ENCODE measurements at places on chromosomes 5 and 9.

DNA sequence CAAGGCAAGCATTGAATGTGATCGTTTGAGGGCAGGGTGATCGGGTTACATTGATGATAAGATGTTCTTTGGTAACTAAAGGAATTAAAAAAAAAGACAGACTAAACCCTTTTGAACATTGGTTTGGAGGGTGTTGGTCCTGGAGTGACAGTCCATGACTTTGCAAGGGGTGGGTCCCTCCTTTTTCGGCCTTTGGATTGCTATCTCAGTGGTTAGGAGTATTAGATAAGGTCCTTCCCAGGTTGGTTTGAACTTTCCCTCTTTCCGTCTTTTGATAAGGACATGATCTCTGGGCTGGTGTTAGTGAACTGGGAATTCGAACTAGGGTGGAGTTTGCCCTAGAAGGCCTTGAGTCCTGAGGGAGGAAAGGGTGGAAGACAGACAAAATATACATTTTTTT lies 5.4 kb upstream of the ABO start:
- DNase-seq: peak; percentile 19

GRCh38 chr9:76463211-76463610 lies 4.2 kb downstream of the GCNT1 start:
- DNase-seq: no peak

GRCh38 chr5:37838933-37839341 lies 904 bp downstream of the GDNF start:
- DNase-seq: no peak

- DNase-seq: no peak
These were observed 16.8 kb downstream of the CCT5 start for GRCh38 chr5:10266839-10267238.

GRCh38 chr5:6266671-6267197 lies 111.6 kb downstream of the MED10 start:
- DNase-seq: no peak

DNA sequence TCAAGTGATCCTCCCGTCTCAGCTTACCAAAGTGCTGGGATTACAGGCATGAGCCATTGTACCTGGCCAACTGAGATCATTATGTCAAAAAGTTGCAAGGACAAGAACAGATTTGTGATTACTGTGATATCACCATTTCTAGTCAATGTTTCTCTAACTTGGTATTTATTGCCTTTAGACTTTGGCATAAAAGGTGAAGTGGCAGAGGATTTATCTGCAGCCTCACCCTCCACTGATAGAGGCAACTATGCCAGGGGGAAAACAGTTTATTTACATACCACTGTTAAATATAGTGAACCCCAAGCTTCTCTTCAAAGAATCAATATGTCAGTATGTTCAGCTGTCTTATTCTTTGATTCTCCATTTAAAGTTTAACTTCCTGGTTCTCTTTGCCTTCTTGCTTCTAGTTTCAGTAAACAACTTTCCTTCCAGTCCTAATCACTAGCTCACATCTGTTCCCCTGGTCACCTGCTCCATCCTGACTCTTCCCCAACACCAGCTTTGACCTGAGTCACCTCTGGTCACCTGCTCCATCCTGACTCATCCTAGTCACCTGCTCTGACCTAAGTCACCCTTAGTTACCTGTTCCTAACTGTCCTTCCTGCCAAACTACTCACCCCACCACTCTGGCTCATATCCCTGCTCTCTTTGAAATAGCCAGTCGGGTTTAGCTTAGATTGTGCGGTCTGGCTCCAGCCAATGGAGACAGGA lies 29.9 kb downstream of the SEMA6A start:
- DNase-seq: peak; percentile 83

GRCh38 chr9:122218071-122218934 lies 10.5 kb downstream of the LHX6 start:
- DNase-seq: no peak

DNA sequence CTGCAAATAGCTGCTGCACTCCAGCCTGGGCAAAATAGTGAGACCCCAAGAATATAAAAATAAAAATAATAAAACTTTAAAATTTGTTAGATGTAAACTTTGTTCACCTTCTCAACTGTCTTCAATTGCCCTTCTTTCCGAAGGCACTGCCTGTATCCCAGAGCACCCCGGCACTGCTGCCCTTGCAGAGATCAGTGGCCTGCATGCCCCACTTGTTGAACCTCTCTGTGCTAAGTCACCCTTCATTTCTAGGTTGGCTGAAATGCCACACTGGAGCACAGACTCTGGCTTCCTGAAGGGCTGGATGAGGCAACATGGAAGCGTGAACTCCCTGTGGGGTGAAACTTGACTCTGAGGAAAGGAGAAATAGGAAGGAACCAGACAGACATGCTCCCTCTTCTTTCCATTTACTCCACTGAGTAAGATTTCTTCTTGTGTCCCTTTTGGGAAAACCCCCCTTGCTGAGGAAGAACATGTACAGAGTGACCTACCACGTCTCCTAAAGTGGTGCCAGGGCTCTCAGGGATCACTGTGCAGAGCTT lies 8.4 kb upstream of the JMY start:
- no peak for DNase-seq

DNA sequence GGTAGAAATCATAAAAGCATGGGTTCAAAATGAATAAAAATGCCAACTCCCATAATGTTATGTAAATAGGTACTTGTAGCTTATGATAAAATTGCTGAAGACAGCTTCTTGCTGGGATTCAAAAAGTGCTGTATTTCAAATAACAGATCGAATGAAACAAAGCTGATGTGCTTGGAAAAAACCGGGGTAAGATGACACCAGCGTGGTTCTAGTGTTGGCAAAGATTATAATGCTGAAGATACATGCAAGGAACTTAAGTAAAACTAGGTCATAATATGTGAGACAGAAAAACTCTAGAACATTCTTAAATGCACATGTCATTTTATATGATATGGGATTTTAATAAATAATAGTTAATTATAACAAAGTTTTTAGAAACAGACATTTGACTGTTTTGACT lies 44.4 kb upstream of the APC start:
- DNase-seq: no peak

GRCh38 chr9:86486891-86487837 lies 133.0 kb upstream of the TUT7 start:
- DNase-seq: no peak

- peak; percentile 70 for DNase-seq
These were observed 2.3 kb upstream of the PLK2 start for GRCh38 chr5:58462154-58462553.

DNA sequence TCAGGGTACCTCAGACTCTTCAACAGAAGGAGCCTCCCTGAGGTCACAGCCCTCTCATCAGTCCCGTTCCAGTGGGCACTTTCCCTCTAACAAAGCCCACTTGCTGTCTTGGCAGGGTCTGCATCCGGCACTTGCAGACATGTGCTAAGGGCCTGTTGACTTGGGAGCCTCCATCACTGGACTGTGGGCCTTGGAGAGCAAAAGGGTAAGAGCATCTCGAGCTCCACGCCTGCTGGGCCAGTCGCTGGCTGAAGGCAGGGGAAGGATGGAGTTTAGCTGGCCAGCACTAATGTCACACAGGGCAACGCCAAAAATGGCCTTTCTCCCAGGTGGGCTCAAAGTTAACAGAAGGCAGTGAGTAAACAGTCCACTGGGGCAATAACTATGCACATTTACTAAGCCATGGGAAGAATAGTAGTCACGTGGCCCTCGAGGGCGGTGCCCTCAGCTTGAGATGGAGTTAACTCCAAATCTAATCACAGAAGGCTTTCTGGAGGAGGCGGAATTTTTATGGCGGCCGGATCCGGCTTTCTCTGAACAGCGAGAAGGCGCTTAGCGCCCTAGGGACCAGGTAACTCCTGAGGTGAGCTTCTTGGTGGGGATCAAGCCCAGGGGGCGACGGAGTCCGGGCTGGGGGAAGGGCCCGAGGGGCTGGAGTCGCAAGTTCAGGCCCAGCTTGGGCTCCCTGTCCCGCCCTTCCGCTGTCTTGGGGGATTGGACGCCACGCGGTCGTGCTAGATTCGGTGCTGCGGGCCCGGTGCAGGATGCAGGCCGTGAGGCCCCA lies 2.0 kb upstream of the NSD1 start:
- no peak for DNase-seq

DNA sequence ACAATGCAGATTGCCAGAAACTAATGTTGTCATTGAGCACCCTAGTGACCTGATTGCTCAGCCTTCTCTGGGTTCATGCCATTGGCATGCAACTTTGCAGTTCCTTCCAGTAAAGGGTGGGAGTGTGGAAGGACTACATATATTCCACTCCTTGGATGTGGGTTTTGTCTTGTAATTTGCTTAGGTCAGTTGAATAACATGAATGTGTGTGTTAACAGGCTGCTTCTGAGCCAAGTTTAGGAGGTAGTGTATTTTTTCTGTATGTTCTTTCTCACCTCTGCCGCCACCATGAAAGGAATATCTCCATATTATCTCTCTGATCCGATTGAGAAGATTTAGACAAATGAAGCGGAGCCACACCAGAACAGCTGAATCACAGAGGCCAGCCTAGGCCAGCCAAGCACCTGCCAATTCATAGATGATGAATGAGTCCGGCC lies 1929.6 kb upstream of the CDH6 start:
- DNase-seq: no peak

GRCh38 chr9:115378758-115379157 lies 260.8 kb upstream of the TNC start:
- no peak for DNase-seq

DNA sequence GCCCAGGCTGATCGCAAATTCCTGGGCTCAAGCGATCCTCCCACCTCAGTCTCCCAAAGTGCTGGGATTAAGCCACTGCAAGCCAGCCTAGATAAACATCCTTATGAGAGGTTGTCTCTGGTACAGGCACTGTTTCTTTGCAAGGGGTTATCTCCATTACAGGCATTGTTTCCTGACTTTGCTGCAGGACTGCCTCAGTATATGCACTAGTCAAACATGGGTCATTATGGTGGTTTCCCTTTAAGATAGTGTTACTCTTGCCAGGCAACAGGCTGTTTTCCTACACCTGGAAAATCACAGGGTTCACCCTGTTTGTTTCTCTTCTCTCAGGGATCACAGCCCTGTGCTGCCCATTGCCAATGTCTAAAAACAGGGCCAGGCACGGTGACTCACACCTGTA lies 7.8 kb upstream of the CLTB start:
- no peak for DNase-seq

GRCh38 chr9:88646539-88647300 lies 111.7 kb downstream of the NXNL2 start:
- DNase-seq: no peak

- DNase-seq: no peak
These were observed 64.5 kb downstream of the EPB41L4B start for GRCh38 chr9:109256336-109256735.

GRCh38 chr9:36731068-36731956 lies 158.6 kb downstream of the MELK start:
- DNase-seq: no peak

DNA sequence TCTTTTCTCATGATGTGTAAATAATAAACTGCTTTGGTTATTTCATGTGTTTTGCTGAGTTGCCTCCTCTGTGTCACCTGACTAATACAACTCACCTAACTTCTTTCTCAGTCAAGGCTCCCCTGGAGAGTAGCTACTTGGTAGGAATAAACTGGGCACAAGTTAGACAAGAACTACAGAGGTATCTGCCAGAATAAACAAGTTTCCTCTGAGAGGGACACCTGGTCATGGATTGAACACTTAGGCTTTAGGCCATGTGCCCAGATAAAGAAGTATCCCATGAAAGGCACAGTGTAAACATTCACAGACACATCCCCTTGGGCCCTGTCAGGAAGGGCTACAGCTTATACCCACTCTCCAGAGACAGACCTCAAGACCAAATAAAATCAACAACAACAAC lies 532.5 kb downstream of the KIF4B start:
- DNase-seq: no peak

GRCh38 chr9:37520641-37521040 lies 34.9 kb downstream of the POLR1E start:
- DNase-seq: no peak

DNA sequence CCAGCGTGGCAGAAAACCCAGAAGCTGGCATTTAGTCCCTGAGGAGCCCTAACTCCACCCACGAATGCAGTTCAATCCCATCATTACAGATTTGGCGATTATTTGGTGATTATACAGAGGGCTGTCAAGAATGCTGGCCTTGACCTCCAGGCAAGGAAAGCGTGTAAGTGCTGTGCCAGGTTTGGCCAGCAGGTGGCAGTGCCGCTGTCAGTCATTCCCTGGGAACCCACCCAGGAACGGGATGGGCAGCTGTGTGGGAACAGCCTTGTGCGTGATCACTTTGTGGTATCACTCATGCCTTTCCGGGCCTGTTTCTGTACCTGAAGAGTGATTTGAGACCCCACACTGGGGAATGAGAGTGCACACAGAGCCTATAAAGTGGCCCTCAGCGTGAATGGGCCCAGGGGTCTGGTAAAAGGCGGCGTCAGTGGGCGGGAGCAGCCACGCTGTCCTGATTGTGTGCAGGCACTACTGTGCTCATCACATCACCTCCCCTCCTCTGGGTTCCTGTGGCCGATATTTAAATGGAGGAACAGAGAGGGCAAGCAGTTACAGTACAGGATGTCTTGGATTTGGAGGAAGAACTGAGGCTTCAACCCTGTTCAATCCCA lies 215.6 kb downstream of the ROR2 start:
- DNase-seq: peak; percentile 62

- no peak for DNase-seq
These were observed 56.7 kb downstream of the VAV2 start for GRCh38 chr9:133935328-133936005.

GRCh38 chr5:136014049-136015002 lies 14.5 kb upstream of the TGFBI start:
- DNase-seq: no peak

GRCh38 chr9:117145811-117146490 lies 268.9 kb downstream of the ASTN2 start:
- DNase-seq: no peak

- no peak for DNase-seq
These were observed 123.5 kb downstream of the APBA1 start for GRCh38 chr9:69548681-69549080.

DNA sequence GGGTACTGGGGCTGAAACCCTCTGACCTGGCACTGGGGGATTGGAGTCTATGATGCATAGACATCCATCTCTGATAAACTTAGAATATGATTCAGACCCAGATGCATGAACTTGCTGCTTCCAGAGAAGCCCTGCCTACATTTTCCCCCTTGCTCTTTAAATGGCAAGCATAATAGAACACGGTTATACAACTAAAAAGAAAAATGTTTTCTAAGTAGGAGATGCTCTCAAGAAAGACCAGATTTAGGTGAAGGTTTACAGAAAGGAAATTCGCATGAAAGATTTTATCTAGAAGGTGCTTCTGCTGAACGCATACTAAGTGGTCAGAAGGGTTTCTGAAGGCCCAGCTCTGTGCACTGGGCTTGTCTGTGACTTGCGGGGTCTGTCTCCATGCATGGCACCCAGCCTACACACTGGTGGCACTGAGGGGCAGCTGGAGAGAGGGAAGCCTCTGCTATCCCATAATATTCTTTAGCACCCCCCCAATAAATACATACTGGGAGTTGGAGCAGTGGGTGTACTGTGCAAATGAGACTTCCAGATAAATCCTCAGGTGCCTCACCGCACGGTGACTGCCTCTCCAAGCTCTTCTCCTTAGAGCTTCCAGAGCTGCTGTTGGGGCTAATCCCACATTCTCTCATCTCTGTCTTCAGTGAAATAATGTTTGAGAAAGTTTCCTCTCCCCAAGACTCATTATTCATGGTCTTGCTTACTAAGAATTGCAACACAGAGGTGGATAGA lies 114.6 kb downstream of the FSTL4 start:
- DNase-seq: no peak

GRCh38 chr9:34584970-34585369 lies 4.6 kb downstream of the CNTFR start:
- no peak for DNase-seq
